Esophagus mucosa (tissue), 1 donor: ENCODE measurements at places on chromosomes 5 and 9.

DNA sequence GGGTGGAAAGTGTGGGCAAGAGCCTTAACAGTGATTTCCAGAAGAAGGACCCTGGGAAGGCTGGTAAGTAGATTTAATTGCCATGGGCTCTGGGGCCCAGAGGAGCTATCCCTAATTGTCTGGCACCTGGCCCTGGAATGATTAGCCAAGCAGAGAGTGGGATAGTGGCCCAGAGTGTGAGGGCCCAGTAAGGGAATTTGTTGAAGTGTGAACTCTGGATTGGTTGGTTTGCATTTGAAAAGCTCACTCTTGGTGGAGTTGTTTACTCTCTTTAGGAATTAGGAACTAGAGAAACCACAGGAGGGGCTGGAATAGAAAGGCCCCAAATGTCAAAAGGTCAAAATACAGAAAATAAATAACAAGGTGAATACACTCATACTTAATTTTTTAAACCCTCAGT lies 207.1 kb downstream of the GABRG2 start:
- ATAC-seq: no peak

GRCh38 chr5:16625096-16625495 lies 8.3 kb upstream of the RETREG1 start:
- no peak for ATAC-seq

DNA sequence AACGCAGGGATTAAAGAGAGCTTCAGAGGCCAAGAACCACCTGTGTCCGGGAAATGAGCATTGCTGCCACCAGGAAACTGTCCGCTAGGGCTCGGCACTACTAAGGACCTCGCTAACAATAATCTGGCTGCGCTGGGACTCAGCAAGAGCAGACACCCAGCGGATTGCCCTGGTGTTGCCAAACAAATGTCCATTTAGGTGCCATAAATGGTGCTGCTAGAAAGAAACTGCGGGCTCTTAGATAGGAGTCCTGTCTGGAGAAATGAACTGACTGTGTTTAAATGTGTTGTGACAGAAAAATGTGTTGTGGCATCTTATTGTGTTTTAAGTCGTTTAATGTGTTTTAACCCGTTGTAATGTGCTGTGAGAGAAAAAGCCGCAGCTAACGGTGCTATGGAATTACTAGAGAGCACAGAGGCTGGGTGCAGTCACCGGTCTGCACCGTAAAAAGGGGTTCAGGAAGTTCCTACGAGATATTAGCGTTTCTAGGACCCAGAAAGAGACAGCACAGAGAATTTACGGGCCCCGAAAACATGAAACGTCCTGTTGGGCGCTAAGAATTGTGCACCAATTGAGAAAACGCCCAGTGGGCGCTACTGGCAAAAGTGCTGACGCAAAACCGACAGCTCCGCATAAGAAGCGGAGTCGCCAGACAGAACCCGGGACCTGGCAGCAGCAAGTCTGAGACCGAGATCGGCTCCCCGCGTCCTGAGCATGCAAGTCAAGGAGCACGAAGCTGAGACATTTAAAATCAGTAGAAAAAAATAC lies 90.6 kb downstream of the ANXA2R start:
- peak; percentile 54 for ATAC-seq

DNA sequence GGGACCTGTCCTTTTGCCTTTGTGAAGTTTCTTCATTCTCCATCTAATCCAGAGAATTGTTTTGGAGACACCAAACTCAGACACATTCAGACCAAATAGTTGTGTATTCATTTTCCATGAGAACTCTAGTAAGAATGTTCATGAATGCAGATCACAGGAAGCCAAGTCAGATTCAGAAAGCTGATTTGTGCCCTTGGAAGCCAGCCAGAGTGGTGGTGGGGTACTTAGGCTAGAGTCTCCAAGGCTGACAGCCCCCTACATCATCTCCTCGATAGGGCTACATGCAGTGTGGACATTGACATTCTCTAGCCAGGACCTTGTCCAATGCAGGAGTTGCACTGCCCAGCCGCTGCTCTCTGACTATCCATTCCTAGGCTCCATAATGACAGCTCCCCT lies 137.6 kb downstream of the UGCG start:
- ATAC-seq: no peak

DNA sequence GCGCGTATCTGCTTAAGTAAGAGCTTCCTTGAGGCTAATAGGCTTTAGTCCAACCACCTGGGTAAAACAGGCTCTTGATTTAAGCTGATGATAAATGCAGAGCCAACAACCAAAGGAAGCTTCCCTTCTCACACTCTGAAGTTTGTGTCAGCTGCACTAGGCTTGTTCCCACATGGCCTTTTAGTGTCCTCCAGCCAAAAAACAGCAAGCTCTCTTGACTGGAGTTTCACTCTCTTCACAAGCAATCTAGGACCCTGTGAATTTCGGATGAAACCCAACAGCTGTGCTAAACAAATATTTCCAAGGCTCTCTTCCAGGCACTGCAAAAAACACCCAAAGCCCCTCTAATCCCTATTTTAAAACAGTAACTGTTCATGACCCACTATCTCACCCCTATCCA lies 63.9 kb downstream of the SAXO1 start:
- ATAC-seq: peak; percentile 64

GRCh38 chr5:140162781-140163180 lies 12.2 kb upstream of the CYSTM1 start:
- peak; percentile 24 for ATAC-seq

- ATAC-seq: no peak
Observed at GRCh38 chr9:97632248-97632984, 752 bp downstream of the TSTD2 start.

GRCh38 chr9:117334101-117334500 lies 80.8 kb downstream of the ASTN2 start:
- no peak for ATAC-seq

DNA sequence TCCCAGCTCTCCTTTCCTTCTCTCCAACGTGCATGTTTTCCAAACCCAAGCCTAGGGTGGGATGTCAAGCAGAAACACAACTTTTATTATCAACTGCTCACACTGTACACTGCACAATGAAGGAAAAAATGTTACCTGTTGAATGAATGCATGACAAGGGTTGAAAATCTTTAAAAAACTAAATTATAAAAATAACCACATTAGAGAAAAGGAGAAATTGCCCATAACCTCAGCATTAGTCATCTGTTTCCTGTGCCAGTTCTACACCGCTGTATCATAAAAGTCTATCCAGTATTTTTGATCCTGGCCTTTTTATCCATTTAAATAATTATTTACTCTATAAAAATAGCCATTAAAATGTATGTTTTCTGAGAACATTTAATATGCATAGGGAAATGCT lies 101.1 kb downstream of the APBA1 start:
- ATAC-seq: no peak

GRCh38 chr5:60722416-60722815 lies 22.4 kb upstream of the DEPDC1B start:
- ATAC-seq: no peak

DNA sequence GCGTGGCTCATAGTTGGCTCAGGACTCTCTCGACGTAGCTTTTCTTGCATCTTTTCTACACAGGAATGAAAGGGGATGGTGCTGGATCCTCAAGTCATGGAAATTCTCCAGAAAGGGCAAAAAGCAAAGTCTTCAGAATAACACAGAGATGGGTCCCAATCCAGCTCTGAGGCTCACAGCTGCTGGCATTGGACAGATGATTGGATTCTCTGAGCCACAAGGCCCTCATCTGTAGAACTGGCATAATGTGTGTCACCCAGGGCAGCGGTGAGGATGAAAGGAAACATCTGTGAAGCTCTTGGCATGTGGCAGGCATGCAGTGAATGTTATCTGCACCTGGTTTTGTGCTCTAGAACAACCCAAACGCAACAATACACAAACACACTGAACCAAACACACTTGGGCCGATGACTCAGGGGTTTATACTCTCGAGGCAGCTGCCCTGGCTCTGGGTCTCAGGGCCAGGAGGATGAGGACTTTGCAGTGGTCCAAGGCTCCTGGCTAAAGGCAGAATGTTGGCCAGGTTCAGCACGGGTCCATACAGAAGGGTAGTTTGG lies 64.0 kb upstream of the UBTD2 start:
- ATAC-seq: no peak

DNA sequence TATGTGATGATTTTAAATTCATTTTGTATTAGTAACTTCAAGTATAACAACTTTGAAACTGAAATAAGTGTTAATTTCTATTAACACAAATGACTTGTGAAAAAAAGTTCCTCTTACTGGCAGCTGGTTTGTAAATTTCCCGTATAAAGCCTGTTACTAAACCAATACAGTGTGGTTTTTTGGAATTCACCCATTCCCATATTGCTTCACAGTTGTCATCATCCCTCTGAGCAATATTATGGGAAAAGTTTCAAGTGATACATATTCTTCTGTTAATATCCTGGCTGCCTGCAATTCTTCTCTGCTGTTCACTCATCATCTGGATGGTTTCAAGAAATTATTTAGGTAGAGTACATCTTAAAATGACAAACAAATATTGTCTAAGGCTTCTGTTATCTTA lies 1185.1 kb upstream of the C9orf72 start:
- no peak for ATAC-seq

DNA sequence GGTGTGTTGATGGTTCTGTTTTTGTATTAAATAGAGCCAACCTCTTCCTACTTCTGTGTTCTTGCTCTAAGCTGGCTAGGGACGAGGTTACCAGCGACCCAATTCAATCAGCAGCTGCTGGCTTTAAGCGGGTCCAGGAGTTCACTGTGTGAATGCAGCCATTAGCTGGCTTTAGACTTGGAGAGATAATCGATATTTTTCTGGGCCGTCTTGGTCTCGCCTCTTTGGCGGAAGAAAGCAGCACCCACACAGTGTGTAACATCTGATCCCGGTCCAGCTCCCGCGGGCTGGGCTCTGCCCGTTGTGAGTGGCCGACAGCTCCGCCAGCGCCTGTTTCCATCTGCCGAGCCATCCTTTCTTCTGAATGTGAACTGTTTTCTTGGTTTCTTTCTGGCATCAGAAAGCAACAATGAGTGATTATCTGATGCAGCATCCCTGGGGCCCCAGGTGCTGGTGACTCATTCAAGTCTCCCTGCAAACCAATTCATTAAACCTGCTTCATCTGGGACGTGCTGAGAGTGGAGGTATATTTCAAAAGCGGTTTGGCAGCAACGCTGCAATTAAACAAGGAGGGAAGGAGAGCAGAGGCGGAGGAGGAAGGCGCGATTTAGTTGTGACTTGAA lies 90.8 kb upstream of the IRX4 start:
- ATAC-seq: peak; percentile 95

DNA sequence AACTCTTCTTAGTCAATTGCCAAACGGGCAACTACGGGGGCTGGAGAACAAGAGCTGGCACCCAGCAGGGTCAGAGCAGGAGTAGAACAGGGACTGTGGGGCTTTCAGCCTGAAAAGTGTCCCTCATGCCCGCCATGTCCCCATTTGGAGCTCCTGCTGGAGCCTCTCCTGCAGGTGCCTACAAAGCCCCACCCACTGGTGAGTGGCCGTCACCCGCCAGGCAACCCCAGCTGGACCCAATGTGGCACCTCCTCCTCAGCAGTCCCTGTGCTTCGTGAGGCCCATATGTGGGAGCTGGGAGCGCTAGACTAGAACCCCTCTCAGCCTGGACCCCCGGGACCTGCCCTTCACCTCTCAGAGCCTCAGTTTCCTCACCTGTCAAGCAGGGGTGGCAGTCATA lies 40.9 kb downstream of the VAV2 start:
- no peak for ATAC-seq
